ENCODE measurements at places on chromosomes 6 and 20.

- peak; percentile 17 for DNase-seq
Observed at GRCh38 chr20:50674138-50674825, 17.1 kb downstream of the RIPOR3 start.

DNA sequence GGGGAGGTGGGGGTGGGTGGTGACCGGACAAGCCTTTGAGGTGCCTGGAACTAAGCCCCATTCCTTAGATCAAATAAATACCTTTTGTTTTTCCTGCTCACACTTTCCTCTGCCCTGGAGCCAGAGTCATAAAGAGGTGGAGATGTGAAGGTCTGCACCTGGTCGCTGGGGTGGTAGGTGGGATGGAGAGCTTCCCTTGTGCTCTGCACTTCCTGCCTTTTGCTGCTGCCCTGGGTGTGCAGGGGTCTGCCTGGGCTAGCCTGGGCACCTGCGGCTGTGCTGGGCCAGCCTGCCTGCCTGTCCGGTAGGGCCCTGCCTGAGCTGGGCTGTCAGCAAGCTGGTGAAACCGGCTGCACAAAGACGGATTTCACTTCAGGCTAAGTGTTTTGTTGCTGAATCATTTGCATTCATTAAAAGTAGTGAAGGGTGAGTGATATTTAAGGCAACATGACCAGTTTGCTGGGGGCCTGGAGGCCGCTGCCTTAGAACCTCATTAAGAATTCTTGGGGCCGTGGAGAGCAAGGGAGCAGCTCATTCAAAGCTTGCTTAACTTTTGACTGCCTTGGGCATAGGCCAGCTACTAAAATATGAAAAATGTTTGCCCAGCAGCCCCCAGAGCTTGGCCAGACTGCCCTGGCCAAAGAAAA is 20.5 kb downstream of the PTK7 start:
- peak; percentile 65 for DNase-seq

GRCh38 chr6:152636609-152637295 is 410 bp downstream of the SYNE1 start:
- peak; percentile 43 for DNase-seq

DNA sequence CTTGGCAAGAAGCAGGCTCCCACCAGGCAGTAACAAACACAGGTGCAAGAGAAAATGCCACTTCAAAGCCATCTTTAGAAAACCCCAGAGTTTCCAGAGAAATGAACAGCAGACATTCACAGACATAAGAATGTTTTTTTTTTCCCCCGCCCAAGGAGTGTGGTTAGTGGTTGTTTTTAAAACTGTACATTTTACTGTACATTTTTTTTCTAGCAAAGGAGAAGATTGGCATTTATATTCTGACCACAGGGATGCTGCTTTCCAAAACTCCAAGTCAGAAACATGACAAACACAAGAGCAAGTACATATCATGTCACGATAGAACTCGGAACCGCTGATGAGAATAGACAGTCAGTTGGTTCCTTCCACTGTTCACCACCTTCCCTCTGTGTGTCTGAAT is 197.9 kb downstream of the LRFN2 start:
- no peak for DNase-seq

DNA sequence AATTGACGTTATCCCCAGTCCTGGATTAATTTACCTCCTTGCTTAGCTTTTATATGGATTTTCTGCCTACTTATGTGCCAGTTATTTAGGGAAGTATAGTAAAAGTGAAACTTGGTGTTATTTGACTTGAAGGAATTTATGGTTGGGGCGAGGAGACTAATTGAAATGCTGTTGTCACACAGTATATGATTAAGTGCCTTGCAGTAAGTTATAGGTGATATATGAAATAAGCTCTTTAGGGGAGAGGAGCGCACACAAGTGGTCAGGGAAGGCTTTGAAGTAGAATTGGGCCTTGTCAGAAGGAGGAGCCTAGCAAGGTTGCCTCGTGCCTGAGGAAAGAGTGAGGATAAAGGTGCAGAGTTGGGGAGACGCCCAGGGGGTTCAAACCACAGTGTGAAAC is 20.5 kb downstream of the NCOA7 start:
- DNase-seq: no peak

DNA sequence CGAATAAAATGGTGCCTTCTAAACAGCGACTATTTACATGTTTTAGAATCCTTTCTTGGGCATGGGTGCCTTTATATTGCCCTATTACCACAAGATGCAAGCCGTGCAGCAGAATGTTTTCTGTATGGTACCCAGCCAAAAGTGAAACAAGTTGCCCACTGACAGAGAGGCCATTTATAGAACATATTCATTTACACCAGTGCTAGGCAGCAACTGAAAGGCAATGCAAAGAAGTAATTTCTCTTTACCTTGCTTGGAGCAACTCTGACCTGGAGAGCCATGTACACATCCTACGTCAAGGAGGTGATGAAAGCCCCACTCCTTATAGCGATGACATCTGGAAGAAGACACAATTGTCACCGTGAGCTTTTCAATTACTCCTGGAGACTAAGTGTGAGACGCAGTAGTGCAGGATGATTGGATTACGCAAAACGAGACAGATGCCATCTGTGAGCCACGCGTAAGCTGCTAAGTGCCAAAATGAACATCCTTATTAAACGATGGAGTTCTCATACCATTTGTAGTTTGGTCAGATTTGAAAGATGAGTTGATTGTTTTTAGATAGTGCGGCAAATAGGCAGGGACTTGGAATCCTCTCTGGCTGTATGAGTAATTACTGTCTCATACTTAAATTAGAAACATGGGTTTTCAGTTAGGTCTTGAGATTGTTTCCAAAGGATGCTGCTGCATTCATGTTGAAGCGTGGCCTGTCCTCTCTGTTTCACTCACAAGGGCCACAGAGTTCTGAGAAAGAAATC is at the start of gene TMEM244:
Gene TMEM244, minus strand, starts transcription at position 408 of the 758 bp plus-strand sequence. Its CDS starts 127 bp downstream, at position 281.
- no peak for DNase-seq

DNA sequence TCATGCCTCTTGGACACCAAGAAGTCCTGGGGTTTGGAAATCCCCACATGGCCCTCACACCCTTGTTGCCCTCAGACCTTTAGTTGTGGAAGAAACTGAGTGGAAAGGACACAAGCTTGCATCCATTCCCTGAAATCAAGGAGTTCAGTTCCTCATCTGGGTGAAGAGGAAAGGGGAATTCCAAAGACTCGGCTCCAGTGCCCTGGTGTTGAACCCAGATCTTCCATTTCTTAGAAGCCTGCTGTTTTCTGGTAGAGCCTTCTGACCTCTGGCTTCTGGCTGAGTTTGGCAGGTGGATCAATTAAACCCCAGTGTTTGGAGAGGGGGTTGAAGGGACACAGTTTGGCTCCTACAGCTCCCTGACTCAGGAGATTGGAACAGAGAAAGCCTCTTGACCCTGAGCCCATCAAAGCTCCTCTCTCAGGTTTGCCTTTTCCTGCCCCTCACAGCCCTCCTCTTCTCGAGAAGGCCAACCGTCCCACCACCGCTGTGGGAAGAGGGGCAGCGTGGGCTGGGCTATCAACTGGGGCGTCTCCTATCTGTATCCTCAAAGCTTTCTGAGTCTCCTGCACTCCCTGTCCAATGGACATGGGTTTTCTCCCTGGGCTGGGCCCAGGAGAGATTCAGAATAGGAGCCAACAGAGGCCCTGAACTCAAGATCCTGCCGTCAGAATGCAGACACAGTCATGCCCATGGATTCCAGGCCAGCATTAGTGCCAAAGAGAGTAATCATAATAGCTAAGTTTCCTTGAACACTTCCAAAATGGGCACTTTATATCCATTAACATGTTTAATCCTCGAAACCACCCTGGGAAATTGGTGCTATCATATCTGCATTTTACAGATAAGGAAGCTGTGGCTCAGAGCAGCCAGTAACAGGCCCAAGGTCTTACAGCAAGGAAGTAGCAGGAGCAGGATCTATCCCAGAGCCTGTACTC is 146.2 kb downstream of the VEGFA start:
- DNase-seq: no peak

DNA sequence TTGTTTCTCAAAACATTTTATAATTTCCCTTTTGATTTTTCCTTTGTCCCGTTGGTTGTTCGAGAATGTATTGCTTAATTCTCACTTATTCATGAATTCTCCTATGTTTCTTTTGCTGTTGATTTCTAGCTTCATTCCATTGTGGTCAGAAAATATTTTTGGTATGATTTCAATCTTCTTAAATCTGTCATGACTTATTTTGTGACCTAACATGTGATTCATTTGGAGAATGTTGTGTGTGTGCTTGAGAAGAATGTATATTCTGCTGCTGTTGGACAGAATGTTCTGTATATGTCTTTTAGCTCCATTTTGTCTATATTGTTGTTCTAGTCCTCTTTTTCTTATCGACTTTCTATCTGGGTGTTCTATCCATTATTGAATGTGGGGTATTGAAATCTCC is 286.2 kb upstream of the RNF217 start:
- DNase-seq: no peak

DNA sequence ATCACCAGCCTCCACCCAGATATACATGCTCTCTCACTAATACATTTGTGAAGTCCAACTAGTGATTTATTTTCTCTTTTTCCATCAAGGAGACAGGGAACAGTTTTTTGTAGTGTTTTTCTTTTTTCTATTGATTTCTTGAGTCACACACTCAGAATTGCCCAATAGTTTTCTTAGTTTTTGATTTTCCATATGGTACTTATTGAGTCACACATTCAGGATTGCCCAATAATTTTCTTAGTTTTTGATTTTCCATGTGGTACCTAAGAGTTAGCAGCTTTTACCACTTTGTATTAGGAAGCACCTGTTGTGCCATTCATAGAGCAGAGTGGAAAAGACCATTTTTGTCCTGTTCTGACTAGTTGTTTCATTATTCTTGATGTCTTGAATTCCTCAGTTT is 1268.8 kb downstream of the EPHA7 start:
- no peak for DNase-seq

Measured in HAP-1 (cell line).